Cardiac muscle cell (in vitro differentiated cells and primary cell): ENCODE measurements at places on chromosomes 2 and 18. TPM values are rescaled to one million over a fixed set of nuclear protein-coding genes. Genes with fewer than 3 reads are reported as not detected.

DNA sequence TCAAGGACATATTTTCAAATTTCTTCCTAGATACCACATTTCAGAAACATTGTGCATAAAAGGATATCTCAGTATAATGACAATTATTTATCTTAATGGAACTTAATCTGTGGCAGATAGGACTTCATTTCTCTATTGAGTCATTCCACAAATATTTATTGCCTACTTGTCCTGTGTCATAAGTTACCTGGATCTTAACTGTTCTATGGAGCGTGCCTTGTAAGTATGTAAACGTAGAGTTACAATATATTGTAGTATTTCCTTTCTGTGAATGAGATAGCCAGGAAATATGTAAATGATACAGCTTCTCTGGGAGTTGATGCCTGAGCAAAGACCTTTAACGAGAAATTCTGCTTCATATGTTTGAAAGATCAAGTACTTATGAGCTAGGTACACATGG lies 2.5 kb downstream of the AGFG1 start:
- peaks cover 9% of the 10 kb centered on the region for H3K4me1 ChIP-seq
- no peak overlapping the region for H3K27ac ChIP-seq
- H3K4me3 ChIP-seq, result no peak overlapping the region
- no peaks in the 10 kb centered on the region for H3K27me3 ChIP-seq

GRCh38 chr2:30636311-30636710 lies 170.9 kb downstream of the CAPN13 start:
- no peak overlapping the region for H3K27ac ChIP-seq
- no peaks in the 10 kb centered on the region for H3K27me3 ChIP-seq
- H3K4me3 ChIP-seq, result no peak overlapping the region
- DNase-seq, result no peak
- H3K36me3 ChIP-seq, result no peaks in the 10 kb centered on the region

DNA sequence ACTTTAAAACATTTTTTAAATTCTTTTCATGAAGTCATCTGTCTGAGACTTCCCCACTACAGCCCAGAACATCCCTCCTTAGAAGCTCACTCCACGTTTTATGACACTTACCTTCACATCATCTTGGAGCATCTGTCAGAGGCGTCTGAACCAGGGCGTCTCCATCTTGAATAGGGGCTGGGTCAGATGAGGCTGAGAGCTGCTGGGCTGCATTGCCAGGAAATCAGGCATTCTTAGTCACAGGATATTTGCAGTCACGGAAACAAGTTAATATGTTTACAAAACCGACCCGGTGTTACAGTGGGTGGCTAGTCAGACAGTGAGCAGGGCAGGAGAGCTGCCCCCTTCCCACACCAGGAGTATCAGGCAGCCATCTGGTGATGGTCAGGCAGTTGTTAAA lies 456.5 kb downstream of the FBXO15 start:
- H3K27me3 ChIP-seq, result no peaks in the 10 kb centered on the region
- H3K4me3 ChIP-seq, result no peak overlapping the region
- DNase-seq, result no peak
- peaks cover 36% of the 10 kb centered on the region for H3K4me1 ChIP-seq

- no peak for DNase-seq
- no peaks in the 10 kb centered on the region for H3K27me3 ChIP-seq
- no peak overlapping the region for H3K4me3 ChIP-seq
Observed at GRCh38 chr2:223396993-223397392, 205.2 kb downstream of the SCG2 start.

DNA sequence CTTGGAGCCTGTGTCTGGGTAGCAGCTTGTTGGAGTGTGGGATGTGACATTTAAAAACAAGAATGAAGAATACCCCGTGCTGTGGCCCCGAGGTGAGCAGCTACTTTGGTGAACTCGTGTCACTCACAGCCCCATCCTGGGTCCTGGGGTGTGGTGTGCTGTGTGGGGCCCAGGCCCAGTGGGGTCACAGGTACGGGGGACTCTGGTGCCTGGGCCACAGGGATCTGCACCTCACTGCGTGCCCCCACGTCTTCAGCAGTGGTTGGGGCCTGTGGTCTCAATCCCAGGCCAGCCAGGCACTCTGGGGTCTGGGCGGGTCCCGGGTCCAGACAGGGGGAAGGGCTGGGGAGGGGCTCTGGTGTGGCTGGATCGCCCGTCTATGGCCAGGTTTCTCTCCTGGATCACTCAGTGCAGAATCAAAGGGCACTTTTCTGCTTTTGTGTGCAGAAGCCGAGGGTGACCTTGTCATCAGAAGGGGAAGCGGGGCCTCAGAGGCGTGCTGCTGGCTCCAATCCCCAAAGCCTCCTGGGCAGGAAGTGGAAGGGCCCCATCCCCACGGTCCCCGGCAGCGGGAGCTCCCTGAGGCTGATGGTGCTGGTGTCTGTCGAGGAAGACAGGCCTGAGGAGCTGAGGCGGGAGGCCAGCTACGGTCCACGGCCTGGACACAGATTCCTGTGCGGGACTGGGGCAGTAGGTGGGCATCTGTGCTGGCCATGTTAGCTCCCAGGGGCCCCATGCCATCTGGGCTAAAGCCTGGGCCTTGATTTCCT lies 1.4 kb downstream of the GPR35 start:
- no peak overlapping the region for H3K27ac ChIP-seq
- H3K4me3 ChIP-seq, result no peak overlapping the region
- DNase-seq, result no peak
- H3K27me3 ChIP-seq, result no peaks in the 10 kb centered on the region

The AQP4 gene
- total RNA-seq, result 0.12 TPM in 1 of 2 replicates, not detected in the other

The C2orf42 gene
- total RNA-seq, result 11.9 and 14.6 TPM in 2 replicates
